Activated T-cell treated with anti-CD3 and anti-CD28 coated beads for 24 hours (primary cell): ENCODE measurements at places on chromosomes 1 and 21.

DNA sequence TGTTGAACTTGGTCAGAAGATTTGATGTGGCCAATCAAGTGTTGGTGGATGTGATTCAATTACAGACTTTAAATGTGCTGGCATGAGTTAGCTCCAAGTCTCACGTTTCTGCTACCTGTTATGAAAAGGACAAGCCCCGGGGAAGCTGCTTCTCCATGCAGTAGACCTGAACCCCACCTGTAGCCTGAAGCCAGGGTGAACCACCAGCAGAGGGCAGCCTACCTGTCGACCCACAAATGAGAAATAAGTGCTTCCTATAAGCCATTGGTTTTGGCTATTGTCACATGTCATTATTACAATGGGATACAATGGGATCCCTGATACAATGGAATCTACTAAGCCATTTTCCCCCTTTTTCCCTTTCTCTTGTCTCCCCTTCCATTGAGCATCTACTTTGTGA, 230.2 kb downstream of the PRDM2 start:
- no peak for DNase-seq

GRCh38 chr1:51734896-51735745, 118.2 kb downstream of the OSBPL9 start:
- no peak for DNase-seq

DNA sequence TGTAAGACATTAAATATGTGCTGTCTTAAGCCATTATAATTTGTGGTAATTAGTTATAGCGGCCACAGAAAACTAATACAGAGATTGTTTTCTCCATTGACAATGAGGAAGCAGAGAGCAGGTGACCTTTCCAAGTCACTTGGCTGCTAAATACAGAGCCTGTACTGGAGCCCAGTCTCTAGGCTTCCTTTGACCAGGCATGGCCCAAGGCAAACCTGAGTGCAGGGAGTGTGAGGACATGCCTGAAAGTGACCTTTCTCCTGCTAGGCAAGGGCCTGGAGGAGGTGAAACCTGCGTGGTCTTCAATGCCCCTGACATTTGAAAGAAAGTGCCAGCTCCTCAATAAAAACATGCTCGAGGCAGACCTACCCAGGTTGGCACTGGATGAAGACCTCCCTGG, 12.5 kb upstream of the CHI3L1 start:
- DNase-seq = no peak

DNA sequence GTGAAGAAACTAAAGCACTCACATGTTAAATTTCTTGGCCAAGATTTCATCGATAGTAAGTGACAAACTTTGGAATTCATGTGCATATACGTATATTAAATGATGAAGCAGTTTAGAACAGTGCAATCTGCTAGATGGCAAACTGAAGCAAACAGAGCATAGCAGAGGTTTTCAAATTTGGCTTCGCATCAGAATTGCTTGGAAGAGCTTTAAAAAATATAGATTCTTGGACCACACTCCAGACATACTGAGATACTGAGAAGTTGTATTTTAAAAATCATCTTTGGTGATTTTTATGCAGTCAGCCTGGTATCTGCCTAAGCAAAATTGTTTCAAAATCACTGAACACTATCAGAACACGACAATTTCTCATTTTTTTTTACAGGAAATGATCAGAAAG, 709.2 kb downstream of the PLA2G4A start:
- DNase-seq = no peak

DNA sequence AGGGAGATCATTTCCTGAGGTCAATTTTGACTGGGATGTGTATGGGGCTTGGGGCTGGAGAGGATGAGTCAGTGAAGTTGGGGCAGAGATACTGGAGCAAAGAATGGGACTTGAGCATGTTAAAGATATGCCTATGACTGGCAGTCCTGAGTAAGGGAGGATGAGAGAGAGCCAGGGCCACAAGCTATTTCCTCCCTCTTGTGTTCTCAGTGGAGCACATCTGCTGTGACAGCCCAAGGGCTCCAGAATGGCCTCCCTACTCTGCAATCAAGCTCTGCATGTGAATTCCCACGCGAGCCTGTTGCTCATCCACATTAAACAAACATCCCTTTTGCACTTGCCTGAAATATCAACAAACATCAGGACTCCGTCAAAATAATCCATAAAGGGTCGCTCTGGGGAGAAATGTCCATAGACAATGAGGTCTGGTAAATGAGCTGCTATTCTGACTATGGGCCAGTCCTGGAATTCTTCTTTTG, 9.2 kb downstream of the ADCY10 start:
- no peak for DNase-seq

DNA sequence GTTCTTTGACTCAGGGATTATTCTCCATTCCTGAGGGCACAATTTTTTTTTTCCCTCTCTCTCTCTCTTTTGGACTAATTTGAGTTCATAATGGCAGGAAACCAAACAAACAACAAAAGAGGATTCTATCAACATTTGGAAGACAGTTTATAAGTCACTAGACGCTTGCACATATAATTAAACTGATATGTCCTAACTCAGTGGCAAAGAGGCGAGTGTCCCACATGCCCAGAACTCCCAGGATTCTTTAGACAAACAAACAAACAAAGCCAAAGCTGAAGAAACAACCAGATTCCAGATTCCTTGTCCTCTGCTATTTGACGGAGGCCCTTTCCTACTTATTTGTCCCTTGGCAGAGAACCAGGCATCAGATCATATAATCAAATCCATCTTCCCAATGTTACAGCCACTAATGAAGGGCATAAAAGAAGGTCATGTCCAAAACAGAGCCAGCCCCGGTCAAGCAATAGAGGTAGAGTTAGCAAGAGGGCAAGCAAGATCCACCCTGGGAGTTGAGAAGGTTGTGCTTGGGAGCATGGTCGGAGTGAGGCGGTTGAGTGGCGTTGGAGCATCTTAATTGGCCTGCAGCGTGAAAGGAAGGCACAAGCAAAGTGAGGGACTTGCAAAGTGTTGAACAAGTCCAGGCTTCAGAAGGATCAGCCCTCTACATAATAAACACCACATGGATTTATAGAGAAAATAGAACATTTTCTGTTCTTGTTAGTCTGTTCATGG, 30.3 kb downstream of the ZNF362 start:
- DNase-seq = no peak

DNA sequence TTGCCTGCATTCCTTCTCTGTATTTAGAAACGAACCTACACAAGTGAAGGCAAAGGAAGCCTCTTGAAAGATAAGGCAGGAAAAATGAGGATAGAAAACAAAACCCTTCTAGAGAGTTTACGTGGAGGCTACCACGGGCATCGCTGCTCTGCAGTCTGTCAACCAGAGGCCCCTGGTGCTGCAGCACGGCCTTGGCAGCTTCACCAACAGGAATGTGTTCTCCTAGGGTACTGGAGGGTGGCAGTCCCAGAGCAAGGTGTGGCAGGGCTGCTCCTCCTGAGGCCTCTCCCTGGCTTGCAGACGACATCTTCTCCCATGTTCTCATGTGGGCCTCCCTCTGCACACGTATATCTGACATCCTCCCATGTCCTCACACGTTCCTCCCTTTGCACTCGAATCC, 57.6 kb upstream of the SAMD11 start:
- no peak for DNase-seq

DNA sequence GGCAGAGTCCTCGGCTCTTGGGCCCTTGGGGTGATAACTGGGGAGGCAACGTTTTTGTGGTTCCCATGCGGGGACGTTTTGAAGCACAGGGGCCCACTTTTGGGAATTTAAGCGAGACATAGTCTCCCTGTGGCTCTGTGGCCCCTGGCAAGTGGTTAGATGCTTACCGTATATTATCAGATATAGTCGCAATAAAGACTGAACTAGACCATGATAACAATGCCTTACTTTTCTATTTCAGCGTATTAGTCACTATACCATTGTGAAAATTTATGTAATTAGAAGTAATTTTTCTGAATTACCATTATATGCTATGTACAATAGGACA, 538 bp upstream of the RCAN1 start:
- DNase-seq = no peak

GRCh38 chr1:247111700-247112478, 7.7 kb upstream of the ZNF669 start:
- no peak for DNase-seq

GRCh38 chr1:91018006-91018405, 3.8 kb downstream of the ZNF644 start:
- no peak for DNase-seq

GRCh38 chr1:154777781-154778180, 92.3 kb downstream of the KCNN3 start:
- no peak for DNase-seq

DNA sequence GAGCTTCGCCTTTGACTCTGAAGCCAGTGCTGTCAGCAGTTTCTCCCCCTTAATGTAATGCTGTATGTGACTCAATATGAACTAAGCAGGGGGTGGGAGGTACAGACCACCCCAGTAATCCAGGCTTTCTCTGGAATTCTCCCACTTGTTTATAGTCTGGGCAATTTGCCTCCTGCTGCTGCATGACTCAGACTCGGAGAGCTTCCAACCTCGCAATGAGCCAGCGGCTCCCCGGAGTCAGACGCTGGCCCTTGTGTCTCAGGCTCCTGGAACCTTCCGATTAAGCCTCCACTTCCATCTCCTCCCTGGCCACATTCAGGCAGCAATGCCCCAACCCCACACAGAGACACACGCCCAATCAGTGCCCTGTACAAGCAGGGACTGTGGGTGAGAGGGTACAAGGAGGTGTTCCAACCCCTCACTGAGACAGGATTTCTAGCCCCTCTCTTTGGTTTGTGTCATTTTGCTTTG, 471.7 kb upstream of the VAMP3 start:
- DNase-seq = no peak

DNA sequence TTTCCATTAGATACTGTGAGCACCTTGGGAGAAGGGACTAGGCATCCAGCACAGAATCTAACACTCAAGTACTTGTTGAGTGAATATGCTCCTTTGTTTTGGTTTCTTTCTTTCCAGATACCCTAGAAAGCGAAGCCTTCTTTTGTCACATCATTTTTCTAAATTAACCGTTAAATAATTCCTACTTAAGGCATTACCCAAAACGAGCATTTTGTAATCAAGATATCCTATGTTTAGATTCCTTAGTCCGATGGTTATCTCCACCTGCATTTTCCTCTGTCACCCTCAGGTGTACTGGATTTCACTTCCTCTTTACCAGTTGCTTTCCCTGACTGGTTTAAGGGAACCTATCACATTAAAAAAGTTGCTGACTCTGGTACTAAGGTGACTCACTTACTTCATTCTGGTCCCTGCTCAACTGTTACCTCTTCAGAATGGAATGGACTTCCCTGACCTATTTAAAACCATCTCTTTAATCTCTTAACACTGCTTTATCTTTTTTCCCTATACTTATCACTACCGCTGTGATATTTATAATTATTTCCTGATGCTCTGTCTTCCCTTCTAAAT, 3.2 kb downstream of the B3GALNT2 start:
- DNase-seq = no peak

DNA sequence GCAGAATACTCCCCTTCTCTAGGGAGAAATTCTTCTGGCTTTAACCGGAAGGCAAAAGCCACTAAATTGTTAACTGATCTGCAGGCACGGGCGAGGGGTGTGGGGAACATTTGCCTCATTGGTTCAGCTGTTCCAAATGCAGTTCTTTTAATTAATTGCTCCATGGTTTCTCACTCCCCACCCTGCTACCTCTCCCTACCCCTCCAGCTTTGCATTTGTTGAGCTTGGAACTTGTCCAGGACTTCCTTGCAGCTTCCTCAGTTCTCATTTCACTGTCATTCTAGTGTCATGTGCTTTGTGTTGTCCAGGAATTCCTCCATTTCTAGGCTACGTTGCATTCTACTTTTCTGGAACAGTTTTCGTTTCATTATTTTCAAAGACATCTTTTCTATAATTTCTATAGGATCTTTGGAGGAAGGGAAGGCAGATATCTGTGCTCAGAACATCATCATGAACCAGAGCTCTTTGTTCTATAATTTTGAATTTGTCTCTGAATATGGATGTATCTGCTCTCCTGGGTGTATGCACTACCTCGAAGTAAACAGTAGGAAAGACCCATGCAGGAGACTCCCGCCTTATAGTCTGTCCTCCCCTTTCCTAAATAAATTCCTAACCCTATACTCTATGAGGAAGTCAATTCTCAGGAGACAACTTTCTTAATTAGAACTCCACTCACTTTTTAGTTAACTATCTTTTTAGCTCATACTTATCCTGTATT, 132.4 kb upstream of the LMO4 start:
- DNase-seq = no peak

DNA sequence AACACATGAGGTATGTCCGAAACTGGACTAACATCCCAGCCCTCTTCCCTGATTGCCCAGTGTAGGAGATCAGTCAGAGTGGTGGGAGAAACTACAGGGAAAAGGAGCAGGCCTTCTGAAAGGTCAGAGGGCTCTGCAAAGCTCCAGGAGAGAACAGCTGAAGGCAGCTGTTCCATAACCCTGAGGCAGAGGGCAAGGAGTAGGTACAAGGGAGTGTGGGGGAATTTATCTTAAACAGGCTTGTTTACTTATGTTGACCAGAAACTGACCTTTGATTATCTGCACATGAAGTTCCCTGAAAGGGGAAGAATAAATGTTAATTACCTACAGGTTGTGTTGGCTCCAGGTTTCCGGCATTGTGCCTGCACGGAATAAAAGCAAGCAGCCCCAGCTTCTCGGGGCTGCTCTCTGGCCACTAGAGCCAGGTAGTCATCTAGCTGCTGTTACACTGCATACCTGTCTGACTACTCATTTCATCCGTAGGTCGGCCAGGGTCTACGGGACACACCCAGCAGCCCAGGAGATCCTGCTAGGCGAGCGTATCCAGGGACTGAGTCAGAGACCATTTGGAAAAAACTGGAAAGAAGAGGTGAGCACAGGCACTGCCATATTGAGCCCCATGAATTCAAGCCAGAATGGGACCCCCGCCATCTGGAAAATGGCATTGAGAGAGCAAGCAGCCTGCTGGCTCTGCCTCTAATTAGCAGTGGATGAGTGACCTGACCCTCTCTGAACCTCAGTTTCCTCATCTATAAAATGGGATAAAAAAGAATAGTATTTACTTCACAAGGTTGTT, 14.9 kb upstream of the PAQR7 start:
- no peak for DNase-seq

DNA sequence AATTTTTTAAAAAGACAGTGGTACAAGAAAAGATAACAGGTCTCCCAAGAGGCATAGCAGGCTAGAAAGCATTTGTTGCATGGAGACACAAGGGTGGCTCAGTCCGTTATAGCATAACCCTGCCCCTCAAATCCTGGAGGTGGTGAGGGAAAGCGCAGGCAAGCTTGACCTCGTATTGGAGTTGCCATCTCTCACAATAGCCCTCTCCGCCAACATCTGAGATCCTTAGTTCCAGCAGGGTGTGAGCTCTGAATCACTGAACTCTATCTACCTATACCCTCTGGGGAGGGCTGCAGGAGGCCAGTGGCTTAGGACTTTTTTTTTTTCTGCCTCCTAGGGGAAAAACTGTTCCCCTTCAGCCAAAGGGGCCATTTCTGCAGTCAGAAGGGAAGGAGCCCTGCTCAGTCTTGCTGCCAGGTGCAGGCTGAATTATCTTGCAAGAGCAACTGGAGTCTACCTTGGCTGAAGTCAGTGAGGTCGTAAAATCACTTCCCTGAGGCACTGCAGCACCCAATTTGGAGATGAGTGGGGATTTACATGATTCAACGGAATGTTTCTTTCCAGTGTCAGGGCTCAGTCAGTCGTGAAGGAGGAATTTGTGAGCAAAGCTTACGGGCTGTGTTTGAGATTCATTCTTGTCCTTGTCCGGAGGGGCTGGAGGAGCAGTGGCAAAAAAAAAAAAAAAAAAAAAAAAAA, 17.2 kb upstream of the C8A start:
- no peak for DNase-seq
